Mesothelial cell of epicardium (in vitro differentiated cells): ENCODE measurements at places on chromosomes 12 and 14. TPM values are rescaled to one million over a fixed set of nuclear protein-coding genes. Genes with fewer than 3 reads are reported as not detected.

The OVCH1 gene
- not detected in 3 replicates for total RNA-seq

GRCh38 chr12:122982477-122982815 lies 2.0 kb downstream of the ARL6IP4 start:
- no peaks in the 10 kb centered on the region for H3K27me3 ChIP-seq
- no peak overlapping the region for H3K27ac ChIP-seq
- H3K36me3 ChIP-seq: no peaks in the 10 kb centered on the region
- peak overlapping the region; percentile 90 for H3K4me3 ChIP-seq
- DNase-seq: no peak

- H3K4me3 ChIP-seq: peak within 1 kb of the TSS; percentile 20
- peaks cover 27% of the 10 kb centered on the region for H3K4me1 ChIP-seq
- H3K27ac ChIP-seq: no peak within 1 kb of the TSS
- no peak for DNase-seq
- no peaks in the 10 kb centered on the region for H3K27me3 ChIP-seq
These were observed at the start of gene MGAT4C for GRCh38 chr12:86256163-86256562. Gene MGAT4C, minus strand, starts transcription at chr12:86256391.

The PTPRO gene
- total RNA-seq: 2.1 to 4.3 TPM (median 2.6 TPM) in 3 replicates

The TEAD4 gene
- total RNA-seq: 32.0 to 39.0 TPM (median 32.3 TPM) in 3 replicates

GRCh38 chr12:7884689-7885088 lies 12.0 kb upstream of the SLC2A14 start:
- H3K36me3 ChIP-seq: no peaks in the 10 kb centered on the region
- no peaks in the 10 kb centered on the region for H3K4me1 ChIP-seq
- no peak overlapping the region for H3K27ac ChIP-seq

The CLSTN3 gene
- total RNA-seq: 79.1 to 81.3 TPM (median 81.1 TPM) in 3 replicates

- H3K4me3 ChIP-seq: no peak overlapping the region
- DNase-seq: no peak
- H3K27me3 ChIP-seq: peaks cover 11% of the 10 kb centered on the region
- H3K4me1 ChIP-seq: no peaks in the 10 kb centered on the region
These were observed 582.5 kb downstream of the NRXN3 start for GRCh38 chr14:78752518-78753188.

GRCh38 chr12:13573698-13574321 lies 377.3 kb downstream of the EMP1 start:
- peaks cover 25% of the 10 kb centered on the region for H3K4me1 ChIP-seq
- peaks cover under 1% of the 10 kb centered on the region for H3K27me3 ChIP-seq
- H3K36me3 ChIP-seq: no peaks in the 10 kb centered on the region
- no peak for DNase-seq
- H3K4me3 ChIP-seq: no peak overlapping the region

DNA sequence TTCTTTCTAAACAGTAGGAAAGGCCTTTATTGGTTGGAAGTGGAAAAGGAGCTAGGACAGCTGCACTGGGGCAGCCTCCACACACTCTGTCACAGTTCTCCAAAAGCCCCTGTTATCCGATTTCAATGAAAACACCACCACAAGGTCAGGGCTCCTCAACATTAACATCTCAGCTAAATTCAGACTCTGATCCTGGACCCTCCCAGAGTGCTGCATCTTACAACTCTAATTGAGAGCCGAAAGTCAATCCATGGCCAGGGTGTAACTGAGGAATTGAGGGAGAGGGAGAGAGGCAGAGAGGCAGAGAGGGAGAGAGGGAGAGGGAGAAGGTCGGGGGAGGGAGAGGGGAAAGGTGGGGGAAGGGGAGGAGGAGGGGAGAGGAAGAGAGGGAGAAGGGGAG lies 32.1 kb downstream of the DICER1 start:
- peaks cover 8% of the 10 kb centered on the region for H3K4me1 ChIP-seq
- peaks cover 45% of the 10 kb centered on the region for H3K36me3 ChIP-seq
- no peak overlapping the region for H3K4me3 ChIP-seq
- no peak for DNase-seq
- no peaks in the 10 kb centered on the region for H3K27me3 ChIP-seq
- H3K27ac ChIP-seq: peak overlapping the region; percentile 47

The PLXNC1 gene
- 3.0 to 3.6 TPM (median 3.4 TPM) in 3 replicates for total RNA-seq

The ESRRB gene
- 0.14 to 0.22 TPM (median 0.16 TPM) in 3 replicates for total RNA-seq

- no peaks in the 10 kb centered on the region for H3K27me3 ChIP-seq
- H3K36me3 ChIP-seq: peaks cover 3% of the 10 kb centered on the region
- DNase-seq: no peak
- H3K4me1 ChIP-seq: no peaks in the 10 kb centered on the region
These were observed 17.9 kb downstream of the WASHC3 start for GRCh38 chr12:102043928-102044327.

- H3K4me3 ChIP-seq: no peak overlapping the region
- no peaks in the 10 kb centered on the region for H3K27me3 ChIP-seq
- no peak overlapping the region for H3K27ac ChIP-seq
- no peak for DNase-seq
These were observed 63.1 kb downstream of the PLEKHG7 start for GRCh38 chr12:92765871-92766270.

GRCh38 chr14:104794993-104795780 lies at the start of gene AKT1:
Gene AKT1, minus strand, starts transcription at chr14:104795748. Its CDS starts 3,105 bp downstream, at chr14:104792643.
- H3K27ac ChIP-seq: peak within 1 kb of the TSS; percentile 90
- DNase-seq: peak; percentile 51
- no peaks in the 10 kb centered on the region for H3K36me3 ChIP-seq

GRCh38 chr12:46956451-46957035 lies 122.9 kb upstream of the PCED1B start:
- H3K4me3 ChIP-seq: no peak overlapping the region
- no peaks in the 10 kb centered on the region for H3K36me3 ChIP-seq
- peaks cover 13% of the 10 kb centered on the region for H3K4me1 ChIP-seq
- no peak for DNase-seq

GRCh38 chr14:26170885-26171284 lies 426.9 kb downstream of the NOVA1 start:
- no peak overlapping the region for H3K27ac ChIP-seq
- H3K36me3 ChIP-seq: no peaks in the 10 kb centered on the region
- H3K4me1 ChIP-seq: no peaks in the 10 kb centered on the region
- DNase-seq: no peak
- peaks cover 36% of the 10 kb centered on the region for H3K27me3 ChIP-seq
- H3K4me3 ChIP-seq: no peak overlapping the region

The LBHD2 gene
- not detected in 3 replicates for total RNA-seq
